ENCODE measurements at places on chromosomes 4 and X.

DNA sequence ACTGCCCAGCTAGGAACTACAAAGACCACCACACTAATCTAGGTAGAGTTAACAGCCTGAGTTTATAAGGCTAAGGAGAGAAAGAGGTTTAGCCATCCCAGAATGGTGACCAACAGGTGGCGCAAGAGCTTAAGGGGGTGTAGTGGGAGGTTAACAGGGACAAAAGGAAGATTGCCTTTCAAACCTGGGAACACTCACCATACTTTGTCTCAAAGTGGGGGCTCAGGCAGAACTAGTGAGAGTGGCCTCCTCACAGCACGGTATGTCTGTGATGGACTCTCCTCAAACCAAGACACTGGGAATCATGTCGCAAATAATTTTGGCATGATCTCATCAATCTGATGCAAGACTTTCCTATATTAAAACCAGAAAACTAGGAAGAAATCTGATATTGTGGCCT, 23.4 kb downstream of the CCNI start:
- DNase-seq, result no peak

GRCh38 chr4:184689681-184690080, 40.1 kb downstream of the PRIMPOL start:
- no peak for DNase-seq

DNA sequence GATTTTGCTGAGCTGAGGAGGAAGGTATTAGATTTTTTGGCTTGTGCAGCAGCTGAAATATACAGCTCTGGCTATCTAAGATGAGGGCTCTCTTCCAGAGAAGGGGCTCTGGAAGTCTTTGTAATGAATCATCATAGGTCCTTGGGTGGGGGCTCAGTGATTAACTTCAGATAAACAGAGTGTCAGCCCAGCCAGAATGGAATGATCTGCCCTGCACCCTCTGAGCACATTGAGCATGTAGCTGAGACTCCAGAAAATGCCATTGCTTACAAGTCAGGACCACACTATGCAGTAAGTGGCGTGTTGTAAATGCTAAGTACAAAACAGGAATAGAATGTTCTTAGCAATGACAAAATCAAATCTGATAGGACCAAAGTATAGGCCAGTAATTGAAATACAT, 836.0 kb downstream of the PDHA2 start:
- no peak for DNase-seq

DNA sequence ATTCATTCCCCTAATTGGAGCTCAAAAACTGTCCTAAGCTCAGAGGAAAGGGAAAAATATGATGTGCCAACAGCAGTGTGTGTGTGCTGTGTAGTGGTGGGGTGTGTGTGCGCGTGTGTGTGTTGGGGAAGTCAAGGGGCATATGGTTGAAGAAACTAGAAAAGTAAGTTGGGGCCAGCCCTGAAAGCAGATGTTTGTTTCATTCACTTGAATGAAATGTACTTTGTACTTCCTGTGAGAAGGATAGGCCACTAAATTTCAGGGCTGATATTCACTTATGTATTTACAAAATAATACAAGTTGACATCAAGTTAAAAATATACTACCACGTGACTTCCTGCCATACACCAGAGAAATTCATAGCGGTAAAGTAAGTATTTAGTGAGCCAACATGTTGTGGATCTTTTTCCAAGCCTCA, 151.3 kb upstream of the JADE1 start:
- DNase-seq, result no peak

DNA sequence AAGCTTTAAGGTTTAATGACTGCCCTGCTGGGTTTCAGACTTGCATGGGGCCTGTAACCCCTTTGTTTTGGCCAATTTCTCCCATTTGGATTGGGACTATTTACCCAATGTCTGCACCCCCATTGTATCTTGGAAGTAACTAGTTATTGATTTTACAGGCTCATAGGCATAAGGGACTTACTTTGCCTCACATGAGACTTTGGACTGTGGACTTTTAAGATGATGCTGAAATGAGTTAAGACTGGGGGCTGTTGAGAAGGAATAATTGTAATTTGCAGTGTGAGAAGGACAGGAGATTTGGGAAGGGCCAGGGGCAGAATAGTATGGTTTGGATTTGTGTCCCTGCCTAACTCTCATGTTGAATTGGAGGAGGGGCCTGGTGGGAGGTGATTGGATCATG, 260.7 kb downstream of the SNCA start:
- no peak for DNase-seq

GRCh38 chr4:153375303-153375702, 30.8 kb downstream of the MND1 start:
- no peak for DNase-seq

- no peak for DNase-seq
Observed at GRCh38 chrX:19867938-19868337, 19.5 kb downstream of the SH3KBP1 start.

GRCh38 chr4:3280466-3280865, 12.4 kb upstream of the RGS12 start:
- DNase-seq, result no peak

DNA sequence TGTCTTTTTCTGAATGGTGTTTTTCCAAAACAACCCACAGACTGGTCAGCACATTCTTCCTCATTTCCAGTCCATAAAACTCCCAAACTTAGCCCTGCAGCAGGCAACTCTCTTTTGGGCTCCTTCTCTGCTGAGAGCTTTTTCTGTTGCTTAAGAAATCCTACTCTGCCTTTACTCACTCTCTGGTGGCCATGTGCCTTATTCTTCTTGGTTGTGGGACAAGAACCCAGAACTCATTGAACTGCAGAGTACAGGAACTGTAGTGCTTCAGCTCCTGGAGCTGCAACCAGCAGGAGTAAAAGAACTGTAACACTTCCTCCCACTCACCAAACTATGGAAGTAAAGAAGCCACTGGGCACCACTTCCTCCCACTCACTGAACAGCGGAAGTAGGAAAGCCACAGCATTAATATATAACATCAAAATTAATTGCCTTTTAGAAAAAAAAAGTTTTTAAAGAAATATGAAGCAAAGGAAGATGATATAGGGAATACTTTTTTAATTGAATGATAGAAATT, 864.1 kb upstream of the PCDH10 start:
- no peak for DNase-seq

GRCh38 chrX:42128587-42128986, 205.2 kb upstream of the CASK start:
- DNase-seq, result no peak

GRCh38 chr4:104901438-104901837, 245.2 kb upstream of the TET2 start:
- DNase-seq, result no peak
